ENCODE measurements at places on chromosomes 16 and 17. TPM values are rescaled to one million over a fixed set of nuclear protein-coding genes. Genes with fewer than 3 reads are reported as not detected.

GRCh38 chr17:33369876-33370275 lies 76.8 kb upstream of the ASIC2 start:
- H3K4me1 ChIP-seq = peaks cover 1% of the 10 kb centered on the region
- no peak overlapping the region for H3K4me3 ChIP-seq
- H3K36me3 ChIP-seq = no peaks in the 10 kb centered on the region
- H3K27ac ChIP-seq = no peak overlapping the region
- H3K27me3 ChIP-seq = no peaks in the 10 kb centered on the region

Gene SRP68
- total RNA-seq = 68.9 TPM

- H3K27me3 ChIP-seq = no peaks in the 10 kb centered on the region
- no peak for DNase-seq
- H3K4me3 ChIP-seq = no peak overlapping the region
- H3K4me1 ChIP-seq = peaks cover 17% of the 10 kb centered on the region
- H3K27ac ChIP-seq = no peak overlapping the region
Measured at GRCh38 chr17:57928928-57929327, 26.3 kb downstream of the CUEDC1 start.

Gene HNF1B
- total RNA-seq = 12.4 TPM

Gene TAX1BP3
- total RNA-seq = 146 TPM

Gene CDK3
- 7.8 TPM for total RNA-seq

GRCh38 chr17:35879773-35880654 lies at the start of gene CCL5:
Gene CCL5, minus strand, starts transcription at chr17:35880360.
- H3K4me1 ChIP-seq = peaks cover 2% of the 10 kb centered on the region
- no peak within 1 kb of the TSS for H3K4me3 ChIP-seq

Gene CAPNS2
- 1.0 TPM for total RNA-seq

DNA sequence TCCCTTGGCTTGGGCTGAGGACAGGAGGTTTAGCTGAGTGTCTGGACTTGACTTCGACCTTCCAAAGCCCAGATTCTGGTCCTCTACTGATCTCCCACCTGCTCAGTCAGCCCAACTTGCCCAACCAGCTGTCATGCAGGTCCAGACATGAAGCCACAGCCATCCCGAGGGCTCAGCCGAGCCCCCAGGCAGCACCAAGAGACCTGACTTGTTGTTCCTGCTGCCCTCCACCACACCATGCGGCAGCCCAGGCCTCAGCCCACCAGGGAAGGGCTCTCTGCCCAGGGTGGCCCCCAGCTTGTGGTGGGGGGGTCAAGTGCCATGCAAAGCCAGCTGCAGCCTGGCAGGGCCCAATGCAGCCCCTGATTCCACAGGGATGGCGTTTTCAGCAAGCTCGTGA lies 17.2 kb upstream of the CACNG4 start:
- H3K4me1 ChIP-seq = peaks cover 2% of the 10 kb centered on the region
- H3K27ac ChIP-seq = no peak overlapping the region
- no peak for DNase-seq
- no peak overlapping the region for H3K4me3 ChIP-seq
- H3K36me3 ChIP-seq = no peaks in the 10 kb centered on the region

GRCh38 chr17:80169784-80170500 lies at the start of gene CARD14:
Gene CARD14, plus strand, starts transcription at chr17:80170030. Its CDS starts 11,409 bp downstream, at chr17:80181439.
- no peak within 1 kb of the TSS for H3K27ac ChIP-seq
- H3K27me3 ChIP-seq = no peaks in the 10 kb centered on the region
- H3K36me3 ChIP-seq = no peaks in the 10 kb centered on the region
- H3K4me3 ChIP-seq = no peak within 1 kb of the TSS
- H3K4me1 ChIP-seq = peaks cover 5% of the 10 kb centered on the region
